Suppressor macrophage treated with lipopolysaccharide for 1 hour (primary cell): ENCODE measurements at places on chromosomes 2 and 18.
A peak's percentile ranks its signal among the peaks of the same experiment; 100 is the strongest.

GRCh38 chr2:75894170-75894569 is 183.5 kb upstream of the GCFC2 start:
- no peak for DNase-seq

DNA sequence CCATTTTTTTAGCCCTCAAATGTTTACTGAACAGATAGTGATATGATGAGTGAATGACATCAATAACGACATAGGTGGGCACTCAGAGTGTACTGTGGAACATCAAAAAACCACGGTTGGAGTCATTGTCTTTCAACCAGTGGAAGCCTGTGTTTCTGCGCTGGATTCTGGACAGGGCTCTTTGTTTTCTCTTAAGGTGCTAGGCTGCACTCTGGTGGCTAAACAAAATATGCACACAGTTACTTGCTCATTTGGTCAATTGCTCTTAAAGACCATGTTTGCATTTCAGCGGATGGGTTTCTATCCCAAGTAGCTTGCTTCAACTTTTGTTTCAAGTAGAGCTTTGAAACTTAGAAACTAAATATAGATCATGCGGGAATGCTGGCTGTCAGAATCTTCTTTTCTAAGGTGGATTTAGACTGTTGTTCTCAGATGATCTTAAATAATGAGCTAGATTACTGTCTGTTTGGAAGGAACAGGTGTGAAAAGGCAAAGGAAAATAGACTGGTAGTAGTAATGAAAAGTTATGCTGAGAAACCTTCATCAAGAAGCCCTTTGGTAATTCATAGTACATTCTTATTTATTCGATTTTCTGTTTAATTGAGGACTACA is 48.5 kb upstream of the LYPD6B start:
- DNase-seq, result peak; percentile 80

GRCh38 chr2:11159574-11160170 is 4.4 kb downstream of the SLC66A3 start:
- DNase-seq, result no peak

GRCh38 chr18:35716169-35716831 is 134.8 kb downstream of the GALNT1 start:
- peak; percentile 25 for DNase-seq

GRCh38 chr2:29706171-29706720 is 215.1 kb downstream of the ALK start:
- no peak for DNase-seq

GRCh38 chr18:45871431-45872084 is 46.1 kb downstream of the SIGLEC15 start:
- no peak for DNase-seq

DNA sequence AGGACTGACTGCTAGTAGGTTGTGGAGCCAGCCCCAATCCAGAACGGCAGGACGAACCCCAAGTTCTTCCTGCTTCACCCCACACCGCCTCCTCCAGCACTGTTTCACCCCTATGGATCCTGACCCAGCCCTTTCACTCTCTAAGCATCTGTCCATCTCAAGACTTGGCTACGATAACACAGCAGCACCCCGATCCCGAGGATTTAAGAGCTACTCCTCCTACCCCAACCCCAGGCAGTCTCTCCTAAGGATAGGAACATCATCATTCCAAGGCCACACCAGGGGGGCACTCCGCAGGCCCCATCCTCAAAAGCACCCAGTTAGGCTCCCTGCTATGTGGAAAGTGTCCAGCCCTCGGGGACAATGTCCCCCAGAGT is 645 bp downstream of the KCTD18 start:
- peak; percentile 8 for DNase-seq

GRCh38 chr2:32060266-32060665 is 3.1 kb upstream of the SPAST start:
- DNase-seq, result no peak

DNA sequence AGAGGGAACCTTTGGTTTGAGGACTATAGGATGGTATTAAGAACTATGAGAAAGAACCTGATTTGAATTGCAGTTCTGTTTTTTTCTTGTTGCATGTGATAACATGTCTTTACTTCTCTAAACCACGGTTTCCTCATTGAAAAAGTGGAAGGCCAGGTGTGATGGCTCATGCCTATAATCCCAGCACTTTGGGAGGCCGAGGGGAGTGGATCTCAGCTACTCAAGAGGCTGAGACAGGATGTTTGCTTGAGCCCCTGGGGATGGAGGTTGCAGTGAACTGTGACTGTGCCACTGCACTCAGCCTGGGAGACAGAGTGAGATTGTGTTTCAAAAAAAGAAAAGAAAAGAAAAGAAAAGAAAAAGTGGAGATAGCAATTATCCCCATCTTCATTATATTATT is 32.3 kb downstream of the SCN9A start:
- no peak for DNase-seq

DNA sequence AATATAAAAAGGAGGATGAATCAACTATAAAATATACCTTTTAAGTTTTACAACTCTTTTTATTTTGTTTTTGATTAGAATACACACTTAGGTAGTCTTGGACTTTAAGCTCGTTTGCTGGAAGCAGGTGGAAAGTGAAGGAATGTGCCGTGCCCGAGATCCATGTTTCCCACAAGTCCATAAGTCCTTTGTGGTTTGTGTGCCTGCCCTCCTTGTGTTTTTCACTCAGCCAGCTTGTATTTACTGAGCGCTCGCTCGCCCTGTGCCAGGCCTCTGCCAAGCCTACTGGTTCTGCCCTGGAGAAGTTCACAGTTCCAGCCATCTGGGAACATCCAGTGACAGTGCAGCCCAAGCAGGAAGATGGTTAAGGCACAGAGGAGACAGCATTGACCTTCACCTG is 142.6 kb downstream of the MGAT5 start:
- no peak for DNase-seq

- DNase-seq, result no peak
Measured at GRCh38 chr18:3498698-3499471, 48.9 kb downstream of the TGIF1 start.

DNA sequence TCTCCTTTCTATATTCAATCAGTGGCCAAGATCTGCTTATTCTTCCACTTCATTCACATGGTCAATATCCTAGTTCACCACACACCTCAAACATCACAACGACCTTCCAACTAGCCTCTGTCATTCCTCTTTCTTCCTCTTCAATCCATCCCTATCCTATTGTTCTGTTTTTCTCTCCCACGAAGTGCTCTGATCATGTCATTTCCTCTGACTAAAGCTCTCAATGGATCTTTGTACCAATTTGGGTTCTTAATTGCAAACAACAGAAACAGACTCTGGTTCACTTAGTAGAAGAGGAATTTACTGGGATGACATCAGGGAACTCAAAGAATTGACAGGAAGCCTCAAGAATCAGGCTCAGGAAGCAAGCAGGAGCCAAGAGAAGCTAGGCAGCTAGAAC is 23.5 kb downstream of the WNT10A start:
- no peak for DNase-seq

DNA sequence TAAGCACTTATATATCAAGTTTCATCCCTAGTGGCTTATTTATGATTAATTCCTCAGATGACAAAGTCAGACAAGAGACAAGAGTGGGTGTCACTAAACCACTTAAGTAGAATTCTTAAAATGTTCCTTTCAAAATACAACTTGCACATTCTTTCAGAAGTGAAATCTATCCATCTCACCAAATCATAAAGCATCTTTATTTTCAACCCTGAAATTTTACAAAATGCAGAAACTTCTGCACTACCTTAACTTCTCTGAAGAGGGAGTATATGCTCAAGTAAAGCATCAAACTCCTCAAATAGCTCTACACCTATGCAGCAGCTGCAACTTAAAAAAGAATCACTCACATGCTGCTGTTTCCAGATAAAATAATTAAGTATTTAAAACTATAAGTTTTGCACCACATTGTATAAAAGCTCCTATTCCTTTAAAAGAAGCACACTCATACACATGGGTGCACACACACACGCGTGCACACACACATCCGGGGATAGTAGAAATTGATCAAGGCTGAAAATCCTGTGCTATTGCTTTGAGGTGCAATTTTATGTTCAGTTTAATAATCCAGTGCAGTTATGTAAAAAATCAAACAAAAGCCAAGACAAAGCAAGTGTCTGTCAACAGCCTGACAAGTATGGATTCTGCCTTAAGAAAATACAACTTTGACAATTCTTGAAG is 244.5 kb downstream of the TCF4 start:
- peak; percentile 18 for DNase-seq

- no peak for DNase-seq
Measured at GRCh38 chr2:46537624-46538295, 58.4 kb downstream of the TMEM247 start.

DNA sequence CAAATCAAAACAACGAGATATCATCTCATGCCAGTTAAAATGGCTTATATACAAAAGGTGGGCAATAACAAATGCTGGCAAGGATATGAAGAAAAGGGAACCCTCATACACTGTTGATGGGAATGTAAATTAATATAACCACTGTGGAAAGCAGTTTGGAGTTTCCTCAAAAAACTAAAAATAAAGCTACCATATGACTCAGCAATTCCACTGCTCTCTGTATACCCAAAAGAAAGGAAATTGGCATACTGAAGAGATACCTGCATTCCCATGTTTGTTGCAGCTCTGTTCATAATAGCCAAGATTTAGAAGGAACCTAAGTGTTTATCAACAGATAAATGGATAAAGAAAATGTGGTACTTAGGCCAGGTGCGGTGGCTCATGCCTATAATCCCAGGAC is 124.8 kb downstream of the MSTN start:
- peak; percentile 8 for DNase-seq

DNA sequence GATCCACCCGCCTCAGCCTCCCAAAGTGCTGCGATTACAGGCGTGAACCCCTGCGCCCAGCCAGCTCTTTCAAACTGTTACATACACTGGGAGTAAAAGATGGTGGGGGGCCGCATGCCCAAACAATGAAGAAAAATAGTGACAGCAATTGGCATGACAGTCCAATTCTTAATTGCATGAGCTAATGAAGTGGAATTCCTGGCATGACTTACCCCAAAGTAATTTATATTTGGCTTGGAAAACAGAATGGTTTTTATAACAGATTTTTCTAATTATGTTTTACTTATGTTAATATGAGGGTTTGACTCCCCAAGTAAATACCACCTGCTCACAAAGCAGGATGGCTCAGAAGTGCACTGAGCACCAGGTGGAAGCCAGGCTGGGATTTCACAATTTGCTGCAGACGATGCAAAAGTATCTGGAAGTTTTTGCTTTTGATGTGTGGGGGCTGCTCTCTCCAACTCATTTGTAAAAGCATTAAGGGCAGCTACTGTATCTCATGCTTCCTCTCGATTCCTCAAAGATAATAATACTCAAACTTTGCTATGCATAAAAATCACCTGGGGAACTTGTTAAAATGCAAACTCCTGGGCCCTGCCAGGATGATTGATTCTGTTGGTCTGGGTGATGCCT is 24.0 kb upstream of the ATG16L1 start:
- no peak for DNase-seq

DNA sequence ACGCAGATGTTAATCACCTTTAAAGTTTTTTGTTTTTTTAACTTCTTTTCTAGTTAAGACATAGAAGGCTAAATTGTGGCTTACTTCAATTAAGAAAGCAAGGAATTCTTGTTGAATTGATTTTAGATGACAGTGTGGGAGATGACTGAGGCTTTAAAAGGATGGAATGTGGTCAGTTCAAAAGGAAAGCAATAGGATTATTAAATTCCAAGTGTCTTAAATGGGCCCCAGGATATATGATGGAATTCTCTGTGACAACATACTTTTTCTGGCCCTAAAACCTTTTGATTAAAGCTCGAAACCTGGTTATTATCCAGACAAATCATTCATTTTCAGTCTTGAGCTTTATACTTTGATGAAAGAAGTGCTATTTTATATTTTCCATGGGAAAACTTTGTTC is 179.0 kb upstream of the TMEFF2 start:
- DNase-seq, result no peak

DNA sequence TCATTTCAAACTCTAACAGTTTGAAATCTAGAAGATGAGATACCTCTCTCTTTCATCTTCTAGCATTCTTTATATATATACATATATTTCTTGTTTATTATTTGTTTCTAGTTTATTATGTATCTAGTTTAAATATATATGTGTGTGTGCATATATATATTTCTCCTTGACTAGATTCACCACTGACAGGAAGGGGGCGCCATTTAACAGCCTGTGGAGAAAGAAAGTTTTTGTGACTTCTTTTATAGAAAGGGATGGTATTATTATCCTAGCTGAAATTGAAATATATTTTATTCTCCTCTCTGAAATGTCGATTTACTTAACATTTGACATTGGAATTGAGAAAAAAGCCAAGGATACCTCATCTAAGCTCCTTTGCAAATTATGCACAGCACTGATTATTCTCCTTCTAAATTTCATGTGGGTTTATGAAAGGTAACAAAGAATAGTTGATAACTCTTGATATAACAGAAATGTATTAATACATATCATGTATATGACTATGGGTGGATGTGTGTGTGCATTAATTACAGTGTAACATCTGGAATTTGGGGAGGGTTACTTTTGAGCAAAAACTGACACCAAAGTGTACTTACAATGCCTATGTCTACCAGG is 160.7 kb upstream of the NT5C1B start:
- DNase-seq, result peak; percentile 54

- DNase-seq, result peak; percentile 38
Measured at GRCh38 chr18:23714576-23714975, 25.3 kb downstream of the LAMA3 start.

GRCh38 chr2:28224648-28225472 is 167.8 kb upstream of the FOSL2 start:
- peak; percentile 39 for DNase-seq

- no peak for DNase-seq
Measured at GRCh38 chr18:11821643-11822237, 29.5 kb upstream of the CHMP1B start.

DNA sequence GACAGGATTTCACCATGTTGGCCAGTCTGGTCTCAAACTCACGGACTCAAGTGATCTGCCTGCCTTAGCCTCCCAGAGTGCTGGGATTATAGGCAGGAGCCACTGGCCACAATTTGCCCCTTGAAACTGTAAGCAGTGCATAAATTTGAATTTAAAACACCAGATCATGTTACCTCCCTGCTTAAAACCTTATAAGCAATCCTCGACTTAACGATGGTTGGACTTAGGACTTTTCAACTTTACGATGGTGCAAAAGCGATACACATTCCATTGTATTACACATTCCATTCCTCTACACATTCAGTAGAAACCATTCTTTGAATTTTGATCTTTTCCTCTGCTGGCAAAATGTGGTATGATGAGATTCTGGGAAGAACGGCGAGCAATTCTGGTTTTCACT is 23.2 kb upstream of the EFR3B start:
- DNase-seq, result no peak

GRCh38 chr18:77967071-77967470 is 717.4 kb downstream of the GALR1 start:
- no peak for DNase-seq
